ENCODE measurements at places on chromosomes 6 and 20.
A peak's percentile ranks its signal among the peaks of the same experiment; 100 is the strongest.

GRCh38 chr6:117870486-117871242, 36.4 kb upstream of the SLC35F1 start:
- no peak for DNase-seq

DNA sequence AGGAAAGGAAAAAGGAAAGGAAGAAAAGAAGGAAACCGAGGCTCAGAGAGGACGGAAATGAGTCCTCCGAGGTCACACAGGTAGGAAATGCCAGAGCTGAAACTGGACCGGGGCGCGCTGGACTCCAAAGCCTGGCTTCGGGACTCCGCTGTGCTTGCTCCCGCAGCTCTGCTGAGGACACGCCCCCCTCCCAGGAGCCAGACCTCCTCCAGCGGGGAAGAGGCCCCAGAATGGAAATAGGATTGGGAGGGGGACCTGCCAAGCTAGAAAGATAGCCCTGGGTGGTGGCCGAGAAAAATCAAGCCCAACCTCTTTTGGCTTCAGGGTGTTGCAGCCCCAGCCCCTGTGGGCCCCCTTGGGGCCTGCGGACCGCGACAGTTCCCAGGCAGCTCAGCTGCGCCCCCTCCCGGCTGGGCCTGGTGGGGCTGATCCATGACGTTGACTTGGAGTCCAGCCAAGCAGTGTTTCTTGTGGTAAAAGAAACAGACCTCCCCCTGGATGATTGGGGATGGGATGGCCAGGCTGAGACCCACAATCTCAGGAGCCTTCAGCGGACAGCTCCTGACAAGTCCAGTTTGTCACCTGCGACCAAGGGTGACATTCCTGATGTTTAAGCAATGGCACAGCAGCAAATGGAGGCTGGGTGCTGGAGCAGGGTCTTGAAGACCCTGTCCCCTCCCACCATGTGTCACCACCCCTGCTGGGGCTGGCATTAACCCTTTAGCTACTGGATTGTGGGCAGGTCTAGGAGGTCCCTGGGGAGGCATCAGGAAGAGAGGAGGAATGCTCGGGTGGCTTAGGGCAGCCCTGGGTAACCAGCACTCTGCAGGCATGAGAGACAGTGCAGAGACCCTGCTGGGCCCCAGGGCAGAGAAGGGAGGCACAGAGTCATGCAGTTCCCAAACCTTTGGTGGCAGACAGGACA, 55.4 kb downstream of the RIPOR3 start:
- peak; percentile 43 for DNase-seq

GRCh38 chr6:63574554-63574900, 2.2 kb downstream of the LOC128125822 start:
- DNase-seq = no peak

- peak; percentile 84 for DNase-seq
These were observed 68.9 kb upstream of the TBXT start for GRCh38 chr6:166236596-166236995.

GRCh38 chr20:24388828-24389380, 80.5 kb upstream of the SYNDIG1 start:
- no peak for DNase-seq

DNA sequence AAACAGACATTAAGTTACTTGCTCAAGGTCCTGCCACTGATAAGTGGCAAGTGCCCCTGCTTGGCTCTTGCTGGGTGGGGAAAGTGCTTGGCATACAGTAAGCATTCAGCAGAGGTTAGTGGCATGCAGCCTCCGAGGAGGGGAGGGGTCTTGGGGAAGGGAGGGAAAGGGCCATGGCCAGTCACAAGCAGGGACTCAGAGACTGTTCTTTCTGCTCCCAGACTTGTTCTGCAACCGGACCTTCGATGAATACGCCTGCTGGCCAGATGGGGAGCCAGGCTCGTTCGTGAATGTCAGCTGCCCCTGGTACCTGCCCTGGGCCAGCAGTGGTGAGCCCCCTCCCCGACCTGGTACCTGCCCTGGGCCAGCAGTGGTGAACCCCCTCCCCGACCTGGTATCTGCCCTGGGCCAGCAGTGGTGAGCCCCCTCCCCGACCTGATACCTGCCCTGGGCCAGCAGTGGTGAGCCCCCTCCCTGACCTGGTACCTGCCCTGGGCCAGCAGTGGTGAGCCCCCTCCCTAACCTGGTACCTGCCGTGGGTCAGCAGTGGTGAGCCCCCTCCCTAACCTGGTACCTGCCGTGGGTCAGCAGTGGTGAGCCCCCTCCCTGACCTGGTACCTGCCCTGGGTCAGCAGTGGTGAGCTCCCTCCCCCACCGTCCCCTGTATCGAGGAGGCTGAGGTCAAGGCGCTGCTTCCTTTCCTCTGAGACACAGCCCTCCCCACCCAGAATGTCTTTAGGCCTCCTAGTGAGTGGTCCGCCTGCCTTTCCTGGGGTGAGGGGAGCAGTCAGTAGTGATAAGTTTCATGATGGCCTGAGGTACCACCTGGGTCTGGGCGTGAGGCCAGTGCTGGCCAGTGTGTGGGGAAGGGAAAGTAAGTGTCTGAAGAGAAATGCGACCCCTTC, 8.9 kb downstream of the GLP1R start:
- DNase-seq = no peak

Data from CD14-positive monocyte (primary cell).